ENCODE measurements at places on chromosomes 13 and 19. TPM values are rescaled to one million over a fixed set of nuclear protein-coding genes. Genes with fewer than 3 reads are reported as not detected.

GRCh38 chr19:17097593-17098126 lies 22.1 kb downstream of the MYO9B start:
- no peak overlapping the region for H3K4me3 ChIP-seq
- H3K4me1 ChIP-seq = peaks cover 7% of the 10 kb centered on the region
- no peak for DNase-seq
- no peaks in the 10 kb centered on the region for H3K27me3 ChIP-seq

GRCh38 chr13:49220036-49220855 lies at the start of gene MLNR:
MLNR (plus strand) TSS chr13:49220338; CDS start chr13:49220338, 0 bp downstream.
- H3K27ac ChIP-seq = no peak within 1 kb of the TSS
- peaks cover 22% of the 10 kb centered on the region for H3K27me3 ChIP-seq
- peak; percentile 58 for DNase-seq
- H3K36me3 ChIP-seq = no peaks in the 10 kb centered on the region

Gene FAM83E
- not detected for total RNA-seq

DNA sequence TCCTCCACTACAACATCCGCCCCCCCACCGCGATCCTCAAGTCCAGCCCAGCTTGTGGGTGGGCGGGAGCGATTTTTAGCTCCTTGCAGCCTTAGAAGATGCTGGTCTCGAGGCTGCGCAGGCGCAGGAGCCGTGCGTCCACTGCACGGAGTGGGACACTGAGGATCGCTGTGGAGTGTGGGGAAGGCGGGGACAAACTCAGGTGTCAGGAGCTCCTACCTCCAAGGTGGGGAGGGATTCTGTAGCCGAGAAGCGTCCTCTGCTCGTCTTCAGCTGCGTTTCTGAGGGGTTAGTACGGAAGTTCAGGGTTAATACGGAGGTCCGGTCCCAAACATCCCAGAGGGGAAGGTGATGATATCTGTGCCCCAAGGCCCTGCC lies at the start of gene RTBDN:
RTBDN (minus strand) TSS at position 14 of the 378 bp plus-strand sequence. CDS start 4,600 bp downstream, outside the sequence.
- no peaks in the 10 kb centered on the region for H3K27me3 ChIP-seq
- peak within 1 kb of the TSS; percentile 56 for H3K4me3 ChIP-seq
- no peaks in the 10 kb centered on the region for H3K36me3 ChIP-seq
- DNase-seq = no peak

Gene SIGLEC5
- not detected for total RNA-seq

GRCh38 chr13:27183561-27184147 lies 12.0 kb upstream of the USP12 start:
- no peaks in the 10 kb centered on the region for H3K36me3 ChIP-seq
- peak overlapping the region; percentile 63 for H3K27ac ChIP-seq
- no peak overlapping the region for H3K4me3 ChIP-seq
- H3K27me3 ChIP-seq = no peaks in the 10 kb centered on the region

Gene TMEM59L
- total RNA-seq = 0.79 TPM

DNA sequence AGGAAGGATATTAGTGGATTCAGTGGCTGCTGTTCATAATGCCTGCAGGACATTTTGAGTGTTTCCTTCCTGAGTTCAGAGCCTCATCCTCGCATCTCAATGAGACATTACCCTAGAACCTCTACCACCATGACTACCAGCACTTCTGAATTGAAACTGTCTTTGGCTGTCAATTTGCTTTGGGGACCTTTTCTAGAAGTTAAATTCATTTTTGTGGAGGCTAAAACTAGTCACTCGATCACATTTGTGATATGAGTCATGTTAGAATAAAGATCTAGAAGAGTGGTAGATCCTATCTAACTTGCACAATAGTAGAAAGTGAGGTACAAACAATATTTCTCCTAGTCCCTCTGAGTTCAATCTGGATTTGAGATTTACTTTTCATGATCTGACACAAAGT lies 124.9 kb downstream of the KCNRG start:
- no peak overlapping the region for H3K4me3 ChIP-seq
- H3K4me1 ChIP-seq = no peaks in the 10 kb centered on the region
- no peak for DNase-seq
- H3K36me3 ChIP-seq = no peaks in the 10 kb centered on the region
- H3K27ac ChIP-seq = no peak overlapping the region
- no peaks in the 10 kb centered on the region for H3K27me3 ChIP-seq

DNA sequence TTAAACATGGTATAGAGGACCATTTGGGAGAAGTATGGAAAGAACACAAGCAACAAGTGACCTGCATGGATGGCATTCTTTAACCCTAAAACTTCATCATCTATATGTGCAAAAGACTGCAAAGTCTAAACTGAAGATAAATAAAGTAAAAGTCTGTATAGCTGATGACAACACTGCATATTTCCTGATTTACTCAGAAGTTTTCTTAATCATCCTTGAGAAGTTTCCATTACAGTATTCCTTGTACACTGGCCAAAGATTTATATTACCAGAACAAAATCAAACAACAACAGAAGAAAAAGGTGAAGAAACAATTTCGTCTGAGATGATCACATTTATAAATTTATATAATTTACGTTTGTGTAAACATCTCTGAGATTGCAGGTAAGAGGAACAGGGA lies 805.7 kb downstream of the PCDH9 start:
- no peak overlapping the region for H3K4me3 ChIP-seq
- no peak for DNase-seq
- H3K36me3 ChIP-seq = no peaks in the 10 kb centered on the region
- H3K27ac ChIP-seq = no peak overlapping the region
- no peaks in the 10 kb centered on the region for H3K27me3 ChIP-seq

DNA sequence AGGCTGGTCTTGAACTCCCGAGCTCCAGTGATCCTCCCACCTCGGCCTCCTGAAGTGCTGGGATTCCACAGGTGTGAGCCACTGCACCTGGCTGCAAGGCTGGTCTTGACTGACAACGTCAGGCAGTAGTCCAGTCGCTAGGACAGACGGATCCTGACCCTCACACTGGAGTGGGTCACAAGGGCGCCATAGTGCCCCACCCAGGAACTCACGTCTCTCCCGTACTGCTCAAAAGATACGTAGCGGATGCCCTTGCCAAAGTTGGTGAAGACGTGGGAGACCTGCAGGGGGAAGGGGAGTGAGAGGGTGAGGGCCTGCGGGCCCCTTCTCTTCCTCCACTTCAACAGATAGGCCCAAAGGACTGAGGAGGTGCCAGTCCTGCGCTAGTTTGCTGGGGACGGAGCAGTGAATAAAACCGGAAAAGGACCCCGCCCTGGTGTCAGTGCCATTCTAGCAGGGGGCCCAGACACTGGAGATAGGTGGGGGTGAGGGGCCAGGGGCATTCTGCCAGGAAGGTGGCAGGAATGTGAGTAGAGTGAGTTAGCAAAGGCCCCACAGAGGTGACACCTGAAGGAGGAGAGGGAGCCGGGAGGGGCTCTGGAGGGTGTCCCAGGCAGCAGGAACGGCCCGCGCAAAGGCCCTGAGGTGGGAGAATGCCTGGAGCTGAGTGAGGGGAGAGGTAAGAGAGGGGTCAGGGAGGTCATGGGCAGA lies 11.9 kb downstream of the MRPS12 start:
- no peaks in the 10 kb centered on the region for H3K4me1 ChIP-seq
- no peaks in the 10 kb centered on the region for H3K27me3 ChIP-seq
- DNase-seq = no peak
- no peaks in the 10 kb centered on the region for H3K36me3 ChIP-seq

DNA sequence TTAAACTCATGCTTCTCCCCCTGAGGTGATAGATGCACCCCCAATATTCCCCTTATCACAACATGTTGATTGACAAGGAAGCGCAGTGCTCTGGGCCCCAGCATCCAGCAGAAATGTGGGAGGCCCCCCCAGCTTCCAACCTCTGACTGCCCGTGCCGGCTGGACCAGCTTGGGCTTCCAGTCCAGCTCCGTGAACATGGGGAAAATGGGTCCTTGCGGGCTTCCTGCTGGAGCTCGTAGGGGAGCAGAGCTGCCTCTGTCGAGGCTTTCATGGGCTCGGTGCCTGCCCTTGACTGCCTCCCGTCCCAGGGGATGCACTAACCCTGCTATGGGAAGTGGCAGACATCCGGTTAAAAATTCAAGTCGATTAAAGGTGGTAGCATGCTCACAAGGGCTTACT lies 188.9 kb downstream of the COL4A1 start:
- no peaks in the 10 kb centered on the region for H3K27me3 ChIP-seq
- H3K36me3 ChIP-seq = no peaks in the 10 kb centered on the region
- no peak overlapping the region for H3K4me3 ChIP-seq

GRCh38 chr13:34942732-34943435 lies 814 bp downstream of the NBEA start:
- peaks cover 17% of the 10 kb centered on the region for H3K4me1 ChIP-seq
- peak overlapping the region; percentile 77 for H3K27ac ChIP-seq
- H3K27me3 ChIP-seq = no peaks in the 10 kb centered on the region
- peak; percentile 18 for DNase-seq

Gene PTH2
- not detected for total RNA-seq

Gene ZNF154
- total RNA-seq = 2.8 TPM

GRCh38 chr13:59354665-59355369 lies 808.9 kb downstream of the DIAPH3 start:
- H3K27me3 ChIP-seq = no peaks in the 10 kb centered on the region
- H3K4me3 ChIP-seq = no peak overlapping the region
- peaks cover 10% of the 10 kb centered on the region for H3K4me1 ChIP-seq

Gene FXYD1
- total RNA-seq = 542 TPM

Gene THSD8
- 0.92 TPM for total RNA-seq

Gene GPR12
- not detected for total RNA-seq

GRCh38 chr13:28411831-28412353 lies 83.0 kb downstream of the FLT1 start:
- no peak overlapping the region for H3K4me3 ChIP-seq
- no peaks in the 10 kb centered on the region for H3K4me1 ChIP-seq
- no peaks in the 10 kb centered on the region for H3K27me3 ChIP-seq
- no peak overlapping the region for H3K27ac ChIP-seq

DNA sequence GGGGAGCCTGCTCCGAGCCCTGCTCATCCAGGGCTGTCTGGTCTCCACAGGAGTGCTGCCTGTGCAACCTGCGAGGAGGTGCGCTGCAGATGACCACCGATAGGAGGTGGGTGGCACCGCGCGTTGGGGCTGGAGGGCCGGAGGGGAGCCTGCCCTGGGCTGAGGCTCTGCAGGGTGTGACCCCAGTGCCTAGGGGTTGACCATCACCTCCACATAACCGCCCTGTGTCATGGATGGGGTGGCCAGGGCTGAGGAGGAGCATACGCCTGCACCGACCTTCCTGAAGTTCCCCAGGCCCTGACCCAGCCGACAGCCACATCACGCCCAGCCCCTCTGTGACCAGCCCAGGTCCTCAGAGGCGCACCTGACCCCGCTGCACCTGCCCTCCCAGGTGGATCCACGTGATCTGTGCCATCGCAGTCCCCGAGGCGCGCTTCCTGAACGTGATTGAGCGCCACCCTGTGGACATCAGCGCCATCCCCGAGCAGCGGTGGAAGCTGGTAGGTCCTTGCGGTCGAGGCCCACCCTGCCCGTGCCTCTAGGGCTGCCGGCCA lies 168.7 kb downstream of the KDM4B start:
- H3K36me3 ChIP-seq = no peaks in the 10 kb centered on the region
- no peaks in the 10 kb centered on the region for H3K4me1 ChIP-seq
- no peak overlapping the region for H3K4me3 ChIP-seq
- no peak overlapping the region for H3K27ac ChIP-seq

GRCh38 chr19:33499671-33500506 lies 21.7 kb downstream of the PEPD start:
- no peaks in the 10 kb centered on the region for H3K4me1 ChIP-seq
- no peak for DNase-seq
- H3K4me3 ChIP-seq = no peak overlapping the region
- no peaks in the 10 kb centered on the region for H3K27me3 ChIP-seq

Gene ZNF850
- total RNA-seq = 0.54 TPM

DNA sequence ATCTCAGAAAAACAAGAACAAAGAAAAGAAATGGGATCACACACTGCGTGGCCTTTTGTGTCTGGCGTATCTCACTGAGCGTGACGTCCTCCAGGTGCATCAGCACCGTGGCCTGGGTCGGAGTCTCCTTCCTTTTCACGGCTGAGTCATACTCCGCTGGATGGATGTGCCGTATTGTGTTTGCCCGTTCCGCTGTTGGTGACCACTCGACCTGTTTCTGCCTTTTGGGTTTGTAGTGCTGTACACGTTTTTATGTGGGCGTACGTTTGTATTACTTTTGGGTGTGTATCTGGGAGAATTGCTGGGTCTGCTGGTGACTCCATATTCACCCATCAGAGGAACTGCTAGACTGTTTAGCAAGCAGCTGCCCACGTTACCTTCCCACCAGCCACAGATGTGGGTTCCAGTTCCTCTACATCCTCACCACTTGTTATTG lies 11.4 kb downstream of the ARID3A start:
- H3K36me3 ChIP-seq = no peaks in the 10 kb centered on the region
- no peak for DNase-seq
- H3K4me3 ChIP-seq = no peak overlapping the region
- H3K4me1 ChIP-seq = peaks cover 37% of the 10 kb centered on the region
- H3K27me3 ChIP-seq = peaks cover 1% of the 10 kb centered on the region

- no peak overlapping the region for H3K4me3 ChIP-seq
- DNase-seq = no peak
- H3K4me1 ChIP-seq = no peaks in the 10 kb centered on the region
- no peaks in the 10 kb centered on the region for H3K27me3 ChIP-seq
- H3K27ac ChIP-seq = no peak overlapping the region
These were observed 68.4 kb downstream of the SPATA13 start for GRCh38 chr13:24228852-24229458.

DNA sequence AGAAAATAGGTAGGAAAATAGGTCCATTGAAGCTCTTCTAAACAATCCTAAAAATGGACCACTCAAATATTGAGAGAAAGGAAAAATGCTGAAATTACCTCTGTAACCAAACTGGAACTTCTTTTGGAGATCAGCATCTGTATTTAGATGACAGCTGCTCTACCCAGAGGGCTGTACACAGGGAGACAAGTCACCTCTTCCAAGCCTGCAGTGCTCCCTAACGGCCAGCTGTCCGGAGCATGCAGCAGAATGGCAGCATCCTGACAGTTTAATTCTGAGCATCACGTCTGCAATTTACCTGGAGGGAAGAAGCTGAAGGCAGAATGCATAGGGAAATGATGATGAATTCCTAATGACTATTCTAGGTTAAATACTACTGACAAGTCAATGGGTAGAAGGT lies 62.8 kb upstream of the DIAPH3 start:
- no peak overlapping the region for H3K4me3 ChIP-seq
- H3K4me1 ChIP-seq = no peaks in the 10 kb centered on the region
- no peak overlapping the region for H3K27ac ChIP-seq
- no peaks in the 10 kb centered on the region for H3K36me3 ChIP-seq
- H3K27me3 ChIP-seq = no peaks in the 10 kb centered on the region

Gene CCDC169
- total RNA-seq = 2.3 TPM

GRCh38 chr13:97372936-97373335 lies 61.0 kb upstream of the RAP2A start:
- no peaks in the 10 kb centered on the region for H3K27me3 ChIP-seq
- H3K36me3 ChIP-seq = peaks cover 3% of the 10 kb centered on the region
- no peak overlapping the region for H3K27ac ChIP-seq
- DNase-seq = no peak

- H3K4me1 ChIP-seq = no peaks in the 10 kb centered on the region
- no peak overlapping the region for H3K27ac ChIP-seq
These were observed 11.8 kb downstream of the CEACAM6 start for GRCh38 chr19:41767115-41767514.

DNA sequence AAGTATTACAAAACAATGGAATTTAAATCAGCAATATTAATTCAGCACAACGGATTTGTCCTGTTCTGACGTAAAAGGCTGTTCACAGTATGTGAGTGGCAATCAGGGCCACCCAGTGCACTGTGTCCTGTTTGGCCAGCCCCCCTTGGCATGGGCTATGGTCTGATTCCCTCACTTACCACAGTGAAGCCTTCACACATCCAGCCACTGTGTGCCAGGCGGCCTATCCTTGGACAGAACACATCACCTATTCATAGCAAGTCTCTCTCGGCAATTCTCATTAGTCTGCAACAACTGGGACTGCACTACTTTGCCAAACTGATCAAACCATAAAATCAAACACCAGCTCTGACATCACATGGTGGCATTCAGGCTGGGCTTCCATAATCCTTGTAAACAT lies 221.5 kb upstream of the TSHZ3 start:
- no peaks in the 10 kb centered on the region for H3K4me1 ChIP-seq
- no peaks in the 10 kb centered on the region for H3K27me3 ChIP-seq
- no peak overlapping the region for H3K4me3 ChIP-seq
- no peak overlapping the region for H3K27ac ChIP-seq

All from psoas muscle (tissue), 8 donors.